Testis (tissue), 5 donors: ENCODE measurements at places on chromosomes 6 and 20. TPM values are rescaled to one million over a fixed set of nuclear protein-coding genes. Genes with fewer than 3 reads are reported as not detected.
A peak's percentile ranks its signal among the peaks of the same experiment; 100 is the strongest.

The CCN6 gene
- 6.8 TPM for polyA plus RNA-seq

The GATA5 gene
- 19.0 TPM for polyA plus RNA-seq

The TMEM170B gene
- 5.6 TPM for polyA plus RNA-seq

The SYNE1 gene
- polyA plus RNA-seq = 57.2 TPM

The ARHGAP40 gene
- 3.2 TPM for polyA plus RNA-seq

The TTK gene
- polyA plus RNA-seq = 34.6 TPM

The LCA5 gene
- 5.2 TPM for polyA plus RNA-seq

The TINAG gene
- not detected for polyA plus RNA-seq

The SAPCD1 gene
- 5.9 TPM for polyA plus RNA-seq

The RHAG gene
- polyA plus RNA-seq = 0.42 TPM

DNA sequence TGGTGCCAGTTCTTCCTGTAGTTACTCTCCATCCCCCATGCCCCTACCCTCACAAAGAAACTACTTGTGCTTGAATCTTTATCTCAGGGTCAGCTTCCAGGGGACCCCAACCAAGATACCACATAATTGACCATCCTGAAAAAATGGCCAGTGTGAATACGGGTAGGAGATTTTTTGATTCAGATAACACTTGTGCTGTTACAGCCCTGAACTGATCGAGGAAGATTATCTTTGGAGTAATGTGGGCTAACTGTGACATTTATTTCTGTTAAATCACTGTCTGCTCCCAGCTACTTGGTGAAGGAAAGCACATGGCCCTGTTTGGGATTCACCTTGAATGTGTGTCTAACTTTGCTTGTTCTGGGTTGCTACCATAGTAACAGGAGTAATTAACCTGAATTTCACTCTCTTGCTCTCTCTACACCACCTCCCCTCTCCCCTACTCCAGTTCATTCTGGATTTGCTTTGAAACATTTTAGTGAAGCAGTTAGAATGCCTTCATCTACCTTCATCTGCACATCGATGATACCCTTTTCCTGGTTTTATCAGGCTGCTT is 219.6 kb upstream of the CHD6 start:
- DNase-seq = no peak
- no peaks in the 10 kb centered on the region for H3K4me1 ChIP-seq
- H3K4me3 ChIP-seq = no peak overlapping the region
- no peaks in the 10 kb centered on the region for H3K36me3 ChIP-seq
- H3K27ac ChIP-seq = no peak overlapping the region

- H3K27ac ChIP-seq = no peak overlapping the region
- no peaks in the 10 kb centered on the region for H3K4me1 ChIP-seq
- no peaks in the 10 kb centered on the region for H3K27me3 ChIP-seq
- no peak for DNase-seq
- H3K4me3 ChIP-seq = no peak overlapping the region
Measured at GRCh38 chr6:152587473-152587872, 49.7 kb downstream of the SYNE1 start.

- H3K4me1 ChIP-seq = no peaks in the 10 kb centered on the region
- no peak overlapping the region for H3K4me3 ChIP-seq
- H3K27ac ChIP-seq = no peak overlapping the region
- no peak for DNase-seq
- H3K27me3 ChIP-seq = no peaks in the 10 kb centered on the region
- H3K36me3 ChIP-seq = no peaks in the 10 kb centered on the region
Measured at GRCh38 chr6:16174416-16175078, 45.7 kb downstream of the MYLIP start.

- no peak overlapping the region for H3K4me3 ChIP-seq
- no peaks in the 10 kb centered on the region for H3K27me3 ChIP-seq
- H3K4me1 ChIP-seq = no peaks in the 10 kb centered on the region
- no peak for DNase-seq
- no peaks in the 10 kb centered on the region for H3K36me3 ChIP-seq
Measured at GRCh38 chr6:147904416-147904815, 395.9 kb downstream of the SAMD5 start.

- no peaks in the 10 kb centered on the region for H3K36me3 ChIP-seq
- no peaks in the 10 kb centered on the region for H3K27me3 ChIP-seq
- DNase-seq = no peak
- H3K4me1 ChIP-seq = no peaks in the 10 kb centered on the region
- H3K27ac ChIP-seq = no peak overlapping the region
- no peak overlapping the region for H3K4me3 ChIP-seq
Measured at GRCh38 chr6:131290955-131291354, 155.7 kb downstream of the AKAP7 start.

GRCh38 chr6:13281686-13282085 is 46.7 kb downstream of the TBC1D7 start:
- H3K27ac ChIP-seq = no peak overlapping the region
- H3K4me3 ChIP-seq = no peak overlapping the region
- H3K4me1 ChIP-seq = no peaks in the 10 kb centered on the region
- no peaks in the 10 kb centered on the region for H3K36me3 ChIP-seq

DNA sequence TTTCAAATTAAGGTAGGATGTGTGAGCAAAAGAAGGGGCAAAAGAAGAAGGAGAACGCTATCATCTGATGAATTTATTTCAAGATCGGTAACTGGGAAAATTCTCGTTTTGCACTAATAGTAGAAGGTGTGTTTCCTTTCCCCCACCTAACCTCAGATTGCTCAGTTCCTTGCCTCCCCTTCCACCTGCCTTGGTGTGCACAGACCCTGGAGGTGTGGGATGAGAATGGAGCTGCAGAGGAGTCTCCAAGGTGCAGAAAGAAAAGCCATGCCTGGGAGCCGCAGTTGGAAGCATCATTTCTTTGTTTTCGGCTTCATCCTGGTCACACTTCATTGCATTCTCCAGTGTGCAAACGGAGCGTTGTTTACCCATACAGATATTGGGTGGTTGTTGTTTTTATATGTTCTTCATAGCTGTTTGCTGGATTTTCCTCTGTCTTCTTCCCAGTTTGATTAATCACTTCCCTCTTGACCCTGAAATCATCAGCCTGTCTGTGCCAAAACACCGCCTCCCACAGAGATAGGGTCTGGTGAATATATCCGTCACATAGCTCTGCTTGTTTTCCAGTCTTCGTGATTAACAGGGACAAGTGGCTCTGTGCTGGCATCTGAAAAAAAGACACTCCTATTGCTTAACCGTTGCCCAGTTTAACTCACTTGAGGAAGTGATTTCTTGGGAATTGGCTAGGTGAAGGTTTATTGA is 40.2 kb upstream of the NEDD9 start:
- no peak overlapping the region for H3K27ac ChIP-seq
- H3K4me3 ChIP-seq = no peak overlapping the region
- no peaks in the 10 kb centered on the region for H3K36me3 ChIP-seq

- H3K4me1 ChIP-seq = no peaks in the 10 kb centered on the region
- H3K36me3 ChIP-seq = no peaks in the 10 kb centered on the region
- H3K27me3 ChIP-seq = no peaks in the 10 kb centered on the region
- no peak overlapping the region for H3K27ac ChIP-seq
Measured at GRCh38 chr6:3136292-3137011, 17.9 kb downstream of the BPHL start.

- H3K27ac ChIP-seq = no peak within 1 kb of the TSS
- no peaks in the 10 kb centered on the region for H3K36me3 ChIP-seq
- H3K4me3 ChIP-seq = peak within 1 kb of the TSS; percentile 60
- H3K4me1 ChIP-seq = peaks cover 10% of the 10 kb centered on the region
- peak; percentile 33 for DNase-seq
Measured at GRCh38 chr20:24469116-24469893, at the start of gene SYNDIG1. Gene SYNDIG1, plus strand, starts transcription at chr20:24469629. Its CDS starts 73,469 bp downstream, at chr20:24543098.

GRCh38 chr6:113363866-113364265 is 493.3 kb upstream of the MARCKS start:
- no peaks in the 10 kb centered on the region for H3K36me3 ChIP-seq
- H3K27me3 ChIP-seq = no peaks in the 10 kb centered on the region
- no peak overlapping the region for H3K4me3 ChIP-seq

DNA sequence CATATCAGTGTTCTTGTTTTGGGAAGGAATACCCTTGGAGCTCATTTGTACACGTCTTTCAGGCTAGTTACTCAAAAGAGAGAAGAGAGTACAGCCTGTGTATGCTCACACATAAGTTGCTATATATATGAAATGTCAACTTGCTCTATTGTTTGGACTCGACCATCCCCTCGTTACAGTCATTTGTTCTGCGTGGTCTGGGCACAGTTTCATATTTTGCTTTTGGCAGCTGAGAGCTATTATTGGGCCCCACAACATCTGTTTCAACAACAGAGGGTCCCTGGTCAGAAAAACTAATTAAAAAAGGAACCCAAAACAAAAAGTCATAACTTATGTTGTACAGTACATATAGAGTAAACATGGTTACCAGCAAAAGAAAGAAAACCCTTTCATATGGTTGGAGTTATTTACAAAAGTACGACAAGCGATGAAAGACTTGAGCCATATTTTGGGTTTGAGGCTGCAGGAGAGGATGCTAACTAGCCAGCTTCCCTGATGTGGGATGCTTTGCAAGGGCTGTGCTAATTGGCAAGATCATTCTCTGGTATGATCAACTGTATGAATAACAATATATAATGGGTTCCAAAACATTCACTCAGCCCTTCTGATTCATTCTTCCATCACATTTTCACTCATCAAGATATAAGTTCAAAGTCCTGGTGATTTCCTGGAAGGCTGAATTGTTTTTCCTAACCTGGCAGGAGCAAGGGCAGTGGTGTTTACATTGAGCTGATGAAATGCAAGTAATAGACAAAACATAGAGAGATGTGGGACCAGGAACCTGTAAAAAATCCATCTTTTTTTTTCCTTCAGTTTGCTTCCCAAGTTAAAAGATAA is 137.9 kb downstream of the RPS12 start:
- H3K4me3 ChIP-seq = no peak overlapping the region
- no peak for DNase-seq
- H3K27ac ChIP-seq = no peak overlapping the region

DNA sequence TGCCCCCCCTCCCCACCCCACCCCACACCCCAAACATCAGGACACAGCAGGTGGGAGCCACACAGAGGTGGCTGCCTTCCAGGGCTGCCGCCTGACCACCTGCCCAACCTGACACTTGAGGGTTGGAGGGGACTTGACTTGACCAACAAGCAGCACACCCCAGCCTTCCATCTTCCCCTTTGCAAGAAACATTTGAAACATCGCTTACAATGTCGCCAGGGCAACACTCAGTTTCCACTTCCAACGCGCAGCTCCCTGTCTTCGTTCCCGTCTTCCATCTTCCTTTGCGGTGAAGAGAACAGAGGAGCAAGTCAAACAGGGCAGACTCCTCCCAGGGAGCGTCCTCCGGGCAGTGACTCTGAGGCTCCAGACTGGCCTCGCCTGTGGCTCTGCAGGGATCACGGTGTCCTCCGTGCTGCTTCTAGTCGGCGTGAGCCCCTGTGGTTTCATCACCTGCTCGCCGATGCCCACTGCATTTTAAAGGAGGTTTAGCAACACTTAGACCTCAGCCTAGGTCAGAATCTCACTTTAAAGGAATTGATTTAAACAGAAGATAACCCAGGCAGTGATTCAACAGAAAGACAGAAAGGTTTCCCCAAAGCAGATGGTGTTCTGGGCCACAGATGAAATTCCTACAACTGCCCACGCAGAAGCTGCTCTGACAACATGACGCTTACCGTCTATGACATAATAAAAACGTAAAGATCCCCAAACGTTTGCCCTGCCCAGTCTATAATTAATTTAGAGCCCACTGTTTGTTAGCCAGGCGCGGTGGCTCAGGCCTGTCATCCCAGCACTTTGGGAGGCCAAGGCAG is 130.8 kb downstream of the TAF4 start:
- no peak overlapping the region for H3K4me3 ChIP-seq
- H3K27ac ChIP-seq = no peak overlapping the region
- no peak for DNase-seq

GRCh38 chr20:62716198-62716940 is 7.7 kb downstream of the NTSR1 start:
- H3K27ac ChIP-seq = no peak overlapping the region
- H3K4me3 ChIP-seq = no peak overlapping the region
- no peak for DNase-seq
- H3K27me3 ChIP-seq = no peaks in the 10 kb centered on the region
- no peaks in the 10 kb centered on the region for H3K4me1 ChIP-seq

DNA sequence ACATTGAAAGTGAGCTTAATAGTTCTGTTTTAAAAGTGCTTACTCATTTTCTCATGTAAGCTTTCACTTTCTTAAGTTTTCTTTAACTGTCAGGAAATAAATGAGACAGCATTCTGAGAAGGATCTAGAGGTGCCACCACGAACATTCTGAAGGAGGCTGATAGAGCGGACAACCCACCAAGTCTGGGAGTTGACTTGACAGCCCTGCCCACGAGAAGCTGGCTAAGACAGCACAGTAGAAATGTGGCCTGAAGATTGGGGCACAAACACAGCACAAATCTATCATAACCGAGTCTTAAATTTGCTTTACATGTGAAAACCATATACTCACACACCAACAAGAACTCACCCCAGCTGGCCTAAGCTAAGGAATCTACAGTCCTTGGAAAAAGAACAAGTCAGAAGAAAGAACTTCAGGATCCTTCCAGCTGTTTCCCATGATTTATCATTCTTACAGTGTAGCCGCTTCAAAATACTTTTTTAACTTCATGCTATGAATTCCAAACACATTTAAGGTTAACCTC is 144.2 kb upstream of the TNFAIP3 start:
- no peaks in the 10 kb centered on the region for H3K36me3 ChIP-seq
- H3K4me1 ChIP-seq = peaks cover 7% of the 10 kb centered on the region
- H3K4me3 ChIP-seq = no peak overlapping the region
- no peak for DNase-seq
- no peaks in the 10 kb centered on the region for H3K27me3 ChIP-seq

- H3K27me3 ChIP-seq = no peaks in the 10 kb centered on the region
- H3K27ac ChIP-seq = no peak overlapping the region
- no peak overlapping the region for H3K4me3 ChIP-seq
- H3K36me3 ChIP-seq = no peaks in the 10 kb centered on the region
Measured at GRCh38 chr6:78810146-78810545, 57.2 kb upstream of the IRAK1BP1 start.

DNA sequence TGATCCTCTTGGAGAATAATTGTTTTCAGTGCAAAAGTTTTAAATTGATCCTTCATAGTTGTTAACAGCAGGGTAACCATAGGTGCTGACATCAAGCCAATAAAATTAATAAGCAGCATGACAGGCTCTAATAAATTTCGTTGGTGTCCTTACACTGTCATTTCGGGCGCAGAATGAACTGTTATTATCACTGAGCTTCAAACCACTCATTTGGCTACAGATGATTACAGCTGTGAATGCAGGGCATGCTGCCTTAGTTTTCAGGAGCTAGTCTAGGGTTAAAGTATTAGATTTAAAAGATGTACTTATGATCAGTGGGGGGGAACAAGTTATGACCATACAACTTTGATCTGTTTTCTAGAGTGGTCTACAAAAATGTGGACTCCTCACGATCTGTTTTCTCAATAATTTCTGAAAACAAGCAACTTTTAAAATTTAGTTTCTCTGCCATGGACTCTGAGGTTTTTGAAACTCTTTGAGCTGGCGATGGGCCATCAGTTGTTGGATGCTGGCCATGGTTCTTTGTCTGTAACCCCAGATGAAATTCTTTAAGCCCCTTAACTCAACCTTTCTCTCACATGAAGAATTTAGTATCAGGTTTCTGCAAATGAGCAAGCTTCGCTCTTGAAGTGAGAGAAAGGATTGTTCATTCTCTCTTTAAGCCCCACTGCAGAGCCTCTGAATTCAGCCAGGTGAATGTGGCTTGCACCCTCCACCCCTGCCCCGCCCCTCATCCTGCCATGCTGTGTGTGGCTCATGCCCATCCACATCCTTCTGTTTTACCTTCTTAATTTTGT is 99.1 kb upstream of the MTHFD1L start:
- H3K27me3 ChIP-seq = no peaks in the 10 kb centered on the region
- H3K27ac ChIP-seq = no peak overlapping the region
- no peak for DNase-seq
- H3K36me3 ChIP-seq = no peaks in the 10 kb centered on the region
- no peak overlapping the region for H3K4me3 ChIP-seq
